ENCODE measurements at places on chromosomes 1 and 21.
A peak's percentile ranks its signal among the peaks of the same experiment; 100 is the strongest.

DNA sequence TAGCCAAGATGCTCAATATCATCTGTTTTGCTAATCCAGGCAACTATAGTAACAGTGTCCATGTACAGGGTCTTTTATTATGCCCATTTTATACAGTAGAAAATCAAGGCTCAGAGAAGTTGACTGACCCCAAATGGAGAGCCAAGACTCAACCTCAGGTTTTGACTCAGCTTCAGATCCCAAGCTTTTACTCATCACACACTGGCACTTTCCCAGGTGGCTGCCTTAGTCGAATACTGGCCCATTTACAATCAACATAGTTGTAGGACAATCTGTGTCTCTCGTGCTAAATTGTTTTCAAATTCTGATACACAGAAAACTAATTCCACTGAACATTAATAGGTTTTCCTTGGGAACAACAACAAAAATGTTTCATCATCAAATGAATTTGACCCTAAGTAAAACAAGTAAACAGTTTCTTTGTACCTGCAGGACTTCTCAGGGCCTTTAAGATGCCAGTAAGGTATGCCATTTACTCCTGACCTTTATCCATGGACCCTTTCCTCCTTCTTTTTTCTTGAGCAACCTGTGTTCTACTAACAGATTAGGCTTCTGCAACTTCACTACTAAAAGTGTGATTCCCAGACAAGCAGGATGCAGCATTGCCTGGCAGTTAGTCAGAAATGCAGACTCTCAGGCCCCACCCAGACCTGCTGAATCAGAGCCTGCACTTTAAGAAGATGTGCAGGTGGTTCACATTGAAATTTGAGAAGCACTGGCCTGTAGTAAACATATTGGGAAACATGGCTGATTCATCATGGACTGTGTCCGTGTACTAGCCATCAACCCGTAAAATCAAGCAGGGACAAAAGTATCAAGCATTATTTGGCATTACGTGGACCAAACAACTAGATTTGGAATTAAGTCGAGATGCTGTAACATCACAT, 128.8 kb downstream of the RRAGC start:
- DNase-seq = no peak

- no peak for DNase-seq
These were observed at the start of gene ACTA1 for GRCh38 chr1:229434005-229434640. Gene ACTA1 (minus strand): TSS chr1:229434094. CDS start chr1:229433115, 979 bp downstream.

DNA sequence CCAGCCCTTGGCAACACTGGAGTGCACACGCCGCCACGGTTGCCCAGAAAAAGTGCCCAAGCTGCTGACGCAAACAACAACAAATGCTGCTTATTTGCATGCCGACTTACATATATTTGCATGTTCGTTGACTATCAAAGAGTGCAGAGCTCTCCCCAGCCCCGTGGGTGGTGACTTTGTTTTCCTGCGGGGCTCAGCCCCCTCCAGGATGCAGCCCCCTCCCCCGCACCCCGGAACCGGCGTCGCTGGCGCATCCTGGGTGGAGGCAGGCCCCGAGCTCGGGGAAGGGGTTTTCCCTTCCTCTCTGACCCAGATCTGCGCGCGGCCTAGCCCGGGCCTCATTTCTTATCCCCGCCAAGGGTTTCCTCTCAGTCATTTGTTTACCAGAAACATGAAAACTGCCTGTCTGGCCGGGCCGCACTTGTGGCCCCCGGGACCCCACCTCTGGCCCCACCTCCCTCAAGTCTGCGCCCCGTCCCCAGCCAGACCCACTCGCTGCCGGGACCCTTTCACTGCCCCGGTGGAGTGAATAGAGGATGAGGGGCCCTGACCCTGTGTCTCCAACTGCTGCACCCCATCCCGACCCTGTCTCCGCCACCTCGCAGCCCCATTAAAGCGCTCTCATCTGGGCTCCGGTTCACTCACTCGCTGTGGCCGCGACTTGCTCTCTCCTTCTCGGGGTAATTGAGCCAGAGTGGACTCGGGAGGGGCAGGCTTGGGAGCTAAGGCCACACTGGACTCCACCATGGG, 5.5 kb downstream of the TNFRSF25 start:
- DNase-seq = no peak

GRCh38 chr1:3170561-3171453, 101.8 kb downstream of the PRDM16 start:
- DNase-seq = no peak

GRCh38 chr21:42815217-42815616, 64.1 kb downstream of the WDR4 start:
- DNase-seq = no peak

DNA sequence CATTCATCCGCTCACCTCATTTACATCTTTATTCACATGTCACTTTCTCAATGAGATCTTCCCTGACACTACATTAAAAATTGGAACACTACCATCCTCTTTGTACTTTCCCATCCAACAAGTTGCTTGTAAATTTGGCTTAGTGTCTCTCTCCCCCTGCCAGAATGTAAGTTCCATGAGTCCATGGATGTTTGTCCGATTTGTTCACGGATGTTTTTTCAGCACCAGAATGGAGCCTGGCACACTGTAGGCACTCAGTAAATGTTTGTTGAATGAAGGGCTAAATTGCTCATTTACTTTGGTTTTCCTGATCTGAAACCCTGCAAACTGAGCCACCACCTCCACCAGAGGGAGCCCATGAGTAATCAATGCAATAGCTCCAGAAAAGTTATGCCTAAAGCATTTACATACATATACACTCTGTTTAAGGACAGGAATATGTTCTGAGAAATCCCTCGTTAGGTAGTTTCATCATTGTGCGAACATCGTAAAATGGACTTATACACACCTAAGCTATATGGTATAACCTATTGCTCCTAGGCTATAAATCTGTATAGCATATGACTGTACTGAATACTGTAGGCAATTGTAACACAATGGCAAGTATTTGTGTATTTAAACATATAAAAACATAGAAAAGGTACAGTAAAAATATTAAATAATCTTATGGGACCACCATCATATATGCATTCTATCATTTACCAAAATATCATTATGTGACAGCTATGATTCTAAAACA, 2.8 kb upstream of the EYA3 start:
- peak; percentile 54 for DNase-seq

- DNase-seq = no peak
These were observed 7.9 kb downstream of the TINAGL1 start for GRCh38 chr1:31583995-31584868.

- DNase-seq = peak; percentile 80
These were observed 114.2 kb downstream of the SIK1 start for GRCh38 chr21:43312751-43313169.

DNA sequence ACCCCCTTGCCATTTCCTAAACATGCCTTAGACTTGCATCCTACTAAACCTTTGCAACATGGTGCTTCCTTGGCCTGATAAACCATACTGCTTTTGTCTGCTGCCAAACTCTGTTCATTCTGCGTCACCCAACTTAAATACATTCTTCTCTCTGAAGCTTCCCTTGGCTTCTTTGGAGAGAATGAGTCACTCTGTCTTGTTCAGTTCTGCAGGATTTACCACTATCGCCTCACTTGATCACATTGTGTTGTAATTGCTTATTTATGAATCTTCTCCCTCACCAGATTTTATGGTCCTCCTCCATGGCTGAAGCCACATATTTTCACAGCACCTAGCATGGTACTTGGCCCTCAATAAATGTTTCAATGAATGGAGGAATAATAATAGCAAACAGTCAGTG, 21.7 kb upstream of the TUT4 start:
- DNase-seq = no peak

DNA sequence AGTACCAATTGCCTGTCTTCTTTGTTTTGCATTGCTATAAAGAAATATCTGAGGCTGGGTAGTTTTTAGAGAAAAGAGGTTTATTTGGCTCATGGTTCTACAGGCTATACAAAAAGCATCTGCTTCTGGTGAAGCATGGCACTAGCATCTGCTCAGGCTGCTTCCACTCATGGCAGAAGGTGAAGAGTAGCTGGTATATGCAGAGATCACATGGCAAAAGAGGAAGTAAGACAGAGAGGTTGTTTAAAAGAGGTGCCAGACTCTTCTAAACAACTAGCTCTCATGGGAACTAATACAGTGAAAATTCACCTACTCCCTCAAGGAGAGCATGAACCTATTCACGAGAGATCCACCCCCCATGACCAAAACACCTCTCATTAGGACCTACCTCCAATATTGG, 56.7 kb upstream of the GUCA2B start:
- no peak for DNase-seq

GRCh38 chr1:16063226-16063829, 10.1 kb downstream of the FAM131C start:
- no peak for DNase-seq
